ENCODE measurements at places on chromosomes 2 and 18. TPM values are rescaled to one million over a fixed set of nuclear protein-coding genes. Genes with fewer than 3 reads are reported as not detected.

The ZNF892 gene
- 10.4 TPM for total RNA-seq

The CTLA4 gene
- total RNA-seq = not detected

The DES gene
- 5.3 TPM for total RNA-seq

The MOGAT1 gene
- not detected for total RNA-seq

The FAP gene
- 272 TPM for total RNA-seq

The FABP1 gene
- total RNA-seq = not detected

The WNT10A gene
- not detected for total RNA-seq

The DNAH7 gene
- total RNA-seq = 0.30 TPM

The LRRC30 gene
- not detected for total RNA-seq

The RFTN2 gene
- total RNA-seq = 5.9 TPM

The MRO gene
- total RNA-seq = 1.6 TPM

The CAPN14 gene
- total RNA-seq = 0.14 TPM

The RAPGEF4 gene
- total RNA-seq = 2.7 TPM

The CELF4 gene
- not detected for total RNA-seq

The CPO gene
- total RNA-seq = not detected

The ANKRD30B gene
- total RNA-seq = not detected

The TBC1D8 gene
- 0.32 TPM for total RNA-seq

The SLC9A4 gene
- not detected for total RNA-seq

The KCNE4 gene
- 12.5 TPM for total RNA-seq

The PLEKHA3 gene
- 9.2 TPM for total RNA-seq

The GPR35 gene
- total RNA-seq = 0.30 TPM

The GCA gene
- 11.5 TPM for total RNA-seq

The TRIM54 gene
- total RNA-seq = not detected

The RAB17 gene
- total RNA-seq = 0.60 TPM

The DNAH6 gene
- total RNA-seq = 0.05 TPM

The CRYGD gene
- not detected for total RNA-seq

The CHAC2 gene
- total RNA-seq = 2.1 TPM

The IL18RAP gene
- total RNA-seq = not detected

The CERKL gene
- not detected for total RNA-seq

The SCN7A gene
- 0.23 TPM for total RNA-seq

The FBXO36 gene
- total RNA-seq = 2.6 TPM

The SERPINB7 gene
- total RNA-seq = 31.5 TPM
